ENCODE measurements at places on chromosomes 3 and 15.

DNA sequence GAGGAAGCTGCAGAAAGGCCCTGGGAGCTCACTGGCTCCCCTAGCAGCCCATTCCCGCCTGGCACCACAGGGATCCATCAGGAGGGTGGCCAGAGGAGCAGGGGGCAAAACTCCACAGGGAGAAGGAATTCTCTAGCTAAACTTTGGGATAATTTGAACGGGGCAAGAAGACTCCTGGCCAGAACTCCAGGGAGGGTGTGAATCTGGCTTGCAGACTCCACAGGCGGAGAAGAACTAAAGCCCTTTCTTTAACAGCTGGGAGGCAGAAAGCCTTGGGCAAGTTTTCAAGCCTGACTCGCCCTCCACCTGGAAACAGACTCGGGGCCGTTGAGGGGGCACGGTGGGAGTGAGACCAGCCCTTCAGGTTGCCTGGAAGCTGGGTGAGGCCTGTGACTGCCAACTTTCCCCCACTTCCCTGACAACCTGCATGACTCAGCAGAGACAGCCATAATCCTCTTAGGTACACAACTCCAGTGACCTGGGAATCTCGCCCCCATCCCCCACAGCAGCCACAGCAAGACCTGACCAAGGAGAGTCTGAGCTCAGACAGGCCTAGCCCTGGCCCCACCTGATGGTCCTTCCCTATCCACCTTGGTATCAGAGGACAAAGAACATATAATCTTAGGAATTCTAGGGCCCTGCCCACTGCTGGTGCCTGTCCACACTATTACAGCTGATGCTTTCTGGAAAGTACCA, 28.6 kb downstream of the SLC27A2 start:
- DNase-seq, result no peak

GRCh38 chr15:40303576-40303975, 4.2 kb downstream of the PLCB2 start:
- no peak for DNase-seq

- no peak for DNase-seq
These were observed 71.4 kb upstream of the BHLHE40 start for GRCh38 chr3:4907643-4908432.

GRCh38 chr3:194522579-194523046, 35.8 kb upstream of the ATP13A3 start:
- peak; percentile 23 for DNase-seq

GRCh38 chr3:8094415-8094814, 407.2 kb upstream of the LMCD1 start:
- no peak for DNase-seq

- DNase-seq, result no peak
These were observed 144.2 kb upstream of the BNIP2 start for GRCh38 chr15:59833366-59833765.

DNA sequence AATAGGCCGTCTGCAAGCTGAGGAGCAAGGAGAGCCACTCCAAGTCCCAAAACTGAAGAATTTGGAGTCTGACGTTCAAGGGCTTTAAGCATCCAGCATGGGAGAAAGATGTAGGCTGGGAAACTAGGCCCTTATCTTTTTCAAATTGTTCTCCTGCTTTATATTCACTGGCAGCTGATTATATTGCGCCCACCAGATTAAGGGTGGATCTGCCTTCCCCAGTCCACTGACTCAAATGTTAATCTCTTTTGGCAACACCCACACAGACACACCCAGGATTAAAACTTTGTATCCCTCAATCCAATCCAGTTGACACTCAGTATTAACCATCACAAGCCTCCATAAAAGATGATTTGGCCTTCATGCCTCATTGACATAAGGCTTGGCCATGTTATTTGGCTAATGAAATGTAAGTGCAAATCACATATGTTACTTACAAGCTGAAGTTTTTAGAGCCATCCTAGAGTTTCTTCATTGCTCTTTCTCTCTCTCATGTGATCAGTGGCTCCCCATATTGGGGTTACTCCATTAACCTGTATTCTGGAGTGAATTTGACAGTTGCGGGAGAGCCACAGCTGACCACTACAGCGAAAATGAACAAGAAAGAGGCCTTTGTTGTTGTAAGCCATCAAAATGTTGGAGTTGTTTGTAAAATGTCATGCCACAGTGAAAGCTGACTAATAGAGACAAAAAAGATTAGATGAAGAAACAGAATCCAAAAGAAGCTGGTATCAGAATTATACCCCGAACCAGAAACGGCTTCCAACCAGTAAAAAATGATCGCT, 61.7 kb downstream of the GBE1 start:
- DNase-seq, result no peak

DNA sequence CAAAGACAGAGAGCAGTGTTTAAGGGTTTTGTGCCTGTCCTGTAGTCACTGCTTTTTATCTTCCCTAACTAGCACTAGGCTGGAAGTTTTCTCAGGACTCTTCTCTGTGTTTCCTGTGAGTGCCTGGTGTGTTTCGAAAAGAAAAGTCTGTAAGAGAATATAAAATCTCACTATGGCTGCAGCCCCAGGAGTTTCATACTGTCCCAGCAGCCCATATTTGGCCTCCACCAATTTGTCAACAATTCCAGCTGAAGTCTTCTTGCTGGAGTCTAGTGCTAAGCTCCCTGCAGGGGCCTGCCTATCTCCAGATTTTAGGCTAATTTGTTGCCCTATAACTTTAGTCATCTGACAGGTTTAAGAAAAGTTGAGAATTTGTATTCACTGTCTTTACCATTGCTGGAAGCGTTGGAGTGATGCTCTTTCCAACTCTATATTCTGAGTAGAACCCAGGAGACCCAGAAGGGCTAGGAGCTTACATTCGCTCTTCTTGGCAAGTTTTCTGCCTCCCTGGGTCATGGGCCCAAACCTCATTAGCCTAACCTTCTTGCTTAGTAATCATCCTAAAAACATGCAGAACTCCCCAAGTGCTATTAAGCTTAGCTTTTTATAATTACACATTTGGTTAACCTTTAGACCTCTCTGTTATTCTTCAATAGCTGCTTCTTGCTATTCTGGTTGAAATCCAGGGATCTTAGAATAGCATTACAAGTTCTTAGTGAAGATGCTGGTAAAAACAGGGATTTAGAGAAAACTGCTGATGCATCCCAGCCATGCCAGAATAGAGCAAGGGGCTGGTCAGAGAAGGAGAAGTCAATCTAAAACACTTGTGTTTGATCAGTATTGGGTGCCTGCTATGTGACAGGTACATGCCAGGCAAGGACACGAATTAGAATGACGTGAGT, 283.1 kb downstream of the NEK10 start:
- no peak for DNase-seq

GRCh38 chr3:57755368-57755675, 787 bp upstream of the SLMAP start:
- DNase-seq, result no peak

GRCh38 chr3:69628951-69629350, 110.3 kb upstream of the MITF start:
- no peak for DNase-seq

DNA sequence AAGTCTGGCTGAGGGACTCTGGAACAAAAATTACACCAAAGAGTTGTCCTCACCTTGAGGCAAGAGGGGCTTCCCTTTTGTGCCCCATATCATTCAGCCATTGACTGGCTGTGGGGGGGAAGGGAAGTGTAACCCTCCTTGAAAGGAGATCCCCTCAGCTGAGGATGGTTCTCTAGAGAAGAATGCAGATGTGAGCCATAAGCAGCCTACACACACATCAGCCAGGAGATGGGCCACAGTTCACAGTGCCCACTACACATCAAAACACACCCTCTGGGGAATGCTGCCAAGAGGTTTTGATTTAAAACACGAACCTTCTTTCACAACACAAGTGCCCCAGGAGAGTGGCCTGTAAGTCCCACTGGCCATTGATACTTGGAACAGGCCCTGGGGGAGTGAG, 231.2 kb upstream of the CTDSPL start:
- no peak for DNase-seq

GRCh38 chr3:183638101-183638852, 2.9 kb downstream of the KLHL24 start:
- no peak for DNase-seq

GRCh38 chr15:100663086-100663914, 60.9 kb downstream of the ASB7 start:
- DNase-seq, result no peak

DNA sequence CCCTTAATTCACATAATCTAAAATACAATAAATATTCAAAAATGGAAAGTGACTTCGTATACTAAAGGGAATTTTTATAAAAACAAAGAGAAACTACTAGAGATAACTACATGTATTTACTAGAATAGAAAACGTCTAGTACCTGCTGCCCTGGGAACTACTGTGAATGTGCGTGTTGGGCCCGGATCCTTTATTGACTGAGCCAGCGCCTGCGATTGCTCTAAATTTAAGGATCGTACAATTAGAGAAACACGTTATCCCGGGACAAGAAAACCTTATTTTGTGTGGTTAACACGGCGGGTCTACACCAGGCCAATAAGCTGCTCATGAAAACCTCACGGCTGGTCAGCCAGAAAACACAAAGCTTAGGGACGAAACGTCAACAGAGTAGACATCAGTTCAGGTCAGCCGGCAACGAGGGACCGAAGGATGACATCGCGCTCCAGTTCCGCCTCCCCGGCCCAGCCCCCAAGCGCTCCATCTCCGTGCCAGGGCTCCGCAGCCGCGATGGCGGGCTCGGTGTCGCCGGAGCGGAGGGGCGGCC, 555 bp downstream of the TM2D3 start:
- DNase-seq, result no peak

DNA sequence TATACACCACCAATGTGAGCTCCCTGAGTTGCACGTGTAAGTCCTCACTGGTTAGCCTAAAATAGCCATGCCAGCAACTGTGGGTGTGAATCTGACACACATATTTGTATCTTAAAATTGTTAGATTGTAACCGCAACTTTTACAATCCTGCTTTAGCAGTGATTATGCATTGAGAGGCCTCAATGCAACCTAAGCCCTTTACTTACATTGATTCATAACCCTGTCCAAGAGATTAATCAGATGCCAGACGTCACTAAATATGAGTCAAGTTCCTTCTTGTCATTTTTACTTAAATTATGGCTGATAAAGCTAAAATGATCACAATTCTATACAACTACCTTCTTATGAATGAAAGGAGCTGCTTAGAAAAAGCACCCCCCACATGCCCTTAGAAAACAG, 46.9 kb downstream of the IL17RD start:
- DNase-seq, result no peak

GRCh38 chr3:78665776-78666469, 1101.9 kb downstream of the ROBO1 start:
- no peak for DNase-seq

GRCh38 chr3:22632536-22632935, 570.6 kb upstream of the UBE2E2 start:
- no peak for DNase-seq

GRCh38 chr3:117488983-117489382, 779.4 kb downstream of the TUSC7 start:
- DNase-seq, result no peak

DNA sequence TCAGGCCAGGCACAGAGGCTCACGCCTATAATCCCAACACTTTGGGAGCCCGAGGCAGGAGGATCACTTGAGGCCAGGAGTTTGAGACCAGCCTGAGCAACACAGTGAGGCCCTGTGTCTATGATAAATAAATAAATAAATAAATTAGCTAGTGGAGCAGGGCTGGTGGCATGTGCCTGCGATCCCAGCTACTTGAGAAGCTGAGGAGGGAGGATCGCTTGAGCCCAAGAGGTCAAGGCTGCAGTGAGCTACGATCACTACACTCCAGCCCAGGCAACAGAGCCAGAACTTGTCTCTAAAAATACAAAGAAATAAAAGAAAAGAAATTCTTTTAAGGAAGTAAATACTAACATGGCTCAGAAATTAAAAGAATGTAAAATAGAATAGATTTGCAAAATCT, 91.8 kb downstream of the LIPC start:
- no peak for DNase-seq

DNA sequence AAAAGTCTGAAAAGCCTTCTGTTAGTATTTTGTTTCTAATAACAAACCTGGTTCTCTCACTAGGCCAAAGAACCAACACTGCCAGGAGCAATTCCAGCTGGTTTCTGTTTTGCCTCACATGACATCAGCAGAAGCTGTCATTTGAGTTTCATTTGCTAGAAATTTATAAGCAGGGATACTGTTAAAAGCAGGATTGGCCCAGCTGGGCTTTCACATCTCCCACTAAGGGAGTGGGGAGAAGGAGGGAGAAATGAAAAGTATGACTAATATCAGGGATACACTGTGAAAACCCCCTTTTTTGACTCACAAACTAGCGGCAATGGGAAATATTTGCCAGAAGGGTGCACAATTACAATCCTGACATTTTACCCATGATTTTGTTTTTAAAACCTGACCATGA, 5.3 kb downstream of the CCDC80 start:
- DNase-seq, result peak; percentile 69

DNA sequence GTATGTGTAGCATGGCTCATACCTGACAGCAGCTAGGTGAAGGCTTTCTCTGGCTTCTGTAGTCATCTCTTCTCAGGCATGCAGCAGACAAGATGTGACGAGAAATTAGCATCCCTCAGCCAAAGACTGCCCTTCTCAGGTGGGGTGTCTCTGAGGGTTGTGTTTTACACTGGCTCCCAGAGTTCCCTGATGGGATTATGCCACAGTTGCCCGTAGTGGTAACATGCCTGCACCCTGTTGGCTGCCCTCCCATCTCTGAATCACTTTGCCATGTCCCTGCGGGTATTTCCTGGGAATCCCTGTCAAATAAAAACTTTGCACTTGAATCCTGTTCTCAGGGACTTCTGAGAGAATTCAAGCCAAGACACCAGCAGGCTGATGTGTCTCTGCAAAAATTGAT, 70.5 kb downstream of the LRTM1 start:
- DNase-seq, result no peak

DNA sequence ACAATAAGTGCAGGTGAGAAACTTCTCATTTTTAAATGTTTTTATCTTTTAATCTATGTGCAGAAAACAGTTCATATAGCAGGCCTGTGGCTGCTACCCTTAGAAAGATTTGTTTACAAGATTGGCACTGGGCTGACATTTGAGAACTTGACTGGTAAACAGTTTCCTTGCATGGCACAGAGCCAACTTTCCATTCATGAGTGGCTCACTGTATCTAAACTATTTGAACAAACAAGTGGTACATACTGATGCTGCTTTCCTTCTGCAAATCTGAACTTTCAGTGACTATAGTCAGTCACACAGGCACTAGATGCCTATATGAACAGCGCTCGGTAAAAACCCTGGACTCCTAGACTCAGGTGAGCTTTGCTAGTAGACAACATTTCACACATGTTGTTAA, 6.3 kb upstream of the GTPBP8 start:
- DNase-seq, result no peak

DNA sequence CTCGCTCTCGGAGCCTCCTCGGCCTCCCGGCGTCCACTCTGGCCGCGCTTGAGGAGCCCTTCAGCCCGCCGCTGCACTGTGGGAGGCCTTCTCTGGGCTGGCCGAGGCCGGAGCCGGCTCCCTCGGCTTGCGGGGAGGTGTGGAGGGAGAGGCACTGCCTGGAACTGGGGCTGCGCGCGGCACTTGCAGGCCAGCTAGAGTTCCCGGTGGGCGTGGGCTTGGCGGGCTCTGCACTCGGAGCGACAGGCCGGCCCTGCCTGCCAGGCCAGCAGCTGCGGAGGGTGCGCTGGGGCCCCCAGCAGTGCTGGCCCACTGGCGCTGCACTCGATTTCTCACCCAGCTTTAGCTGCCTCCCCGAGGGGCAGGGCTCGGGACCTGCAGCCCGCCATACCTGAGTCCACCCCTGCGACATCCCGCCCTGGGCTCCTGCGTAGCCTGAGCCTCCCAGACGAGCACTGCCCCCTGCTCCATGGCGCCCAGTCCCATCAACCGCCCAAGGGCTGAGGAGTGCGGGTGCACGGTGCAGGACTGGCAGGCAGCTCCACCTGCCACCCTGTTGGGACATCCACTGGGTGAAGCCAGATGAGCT, 765.0 kb downstream of the IGSF11 start:
- no peak for DNase-seq
